ENCODE measurements at places on chromosomes 4 and X. TPM values are rescaled to one million over a fixed set of nuclear protein-coding genes. Genes with fewer than 3 reads are reported as not detected.

DCAF12L1 gene
- 0.27 TPM for total RNA-seq

TET2 gene
- total RNA-seq, result 23.3 TPM

TCEAL2 gene
- 2.4 TPM for total RNA-seq

EDNRA gene
- total RNA-seq, result 43.1 TPM

TRPC3 gene
- total RNA-seq, result 51.2 TPM

BRCC3 gene
- 7.6 TPM for total RNA-seq

ODAM gene
- total RNA-seq, result 24.6 TPM

RGN gene
- 5.7 TPM for total RNA-seq

RNF128 gene
- 0.18 TPM for total RNA-seq

- DNase-seq, result no peak
Measured at GRCh38 chrX:130719413-130719812, 183.6 kb downstream of the ENOX2 start.

DNA sequence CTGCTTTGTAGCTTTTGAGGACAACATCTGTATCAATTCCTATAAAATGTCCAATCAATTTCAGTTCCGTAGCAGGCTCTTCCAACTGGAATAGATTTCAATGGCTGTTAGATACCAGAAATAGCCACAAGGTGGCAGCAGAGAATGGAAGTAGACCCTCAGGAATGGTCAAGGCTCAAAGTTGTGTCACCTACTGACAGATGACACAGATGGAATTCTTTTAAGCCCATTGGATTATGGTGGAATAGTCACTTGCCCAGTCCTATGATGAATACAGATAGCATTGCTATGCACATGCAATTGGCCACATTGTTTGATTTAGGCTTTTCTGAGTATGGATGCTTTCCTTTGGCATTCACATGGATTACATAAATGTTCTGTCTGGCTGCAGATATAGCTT, 130.4 kb upstream of the RADX start:
- DNase-seq, result peak; percentile 49

DNA sequence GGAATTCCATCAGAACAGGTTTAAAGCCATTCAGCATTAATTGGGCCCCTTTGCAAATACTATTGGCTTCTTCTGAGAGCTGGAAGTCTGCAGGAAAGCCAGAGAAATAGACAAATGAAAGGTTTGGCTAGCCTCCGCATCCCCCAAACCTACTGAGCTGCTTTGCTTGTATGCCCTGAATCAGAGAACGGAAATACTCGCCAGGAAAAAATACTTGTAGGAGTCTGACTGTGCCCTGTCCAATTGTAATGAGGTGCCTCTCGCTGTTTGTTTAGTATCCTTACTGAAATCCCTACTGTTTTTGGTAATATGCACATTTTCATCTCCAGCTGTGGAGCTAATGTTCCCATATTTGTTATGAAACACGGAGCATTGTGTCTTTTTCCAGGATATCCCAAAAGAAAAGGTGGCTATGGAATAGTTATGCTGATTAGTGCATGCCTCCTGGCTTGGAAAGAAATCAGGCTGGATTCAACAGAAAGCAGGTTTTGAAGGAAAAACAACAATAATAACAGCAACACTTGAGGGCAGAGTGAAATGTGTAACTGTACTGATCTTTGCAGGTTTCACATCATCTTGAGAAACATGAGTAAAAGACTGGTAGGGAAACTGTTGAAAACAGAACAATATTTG, 50.7 kb upstream of the NLGN4X start:
- no peak for DNase-seq

DNA sequence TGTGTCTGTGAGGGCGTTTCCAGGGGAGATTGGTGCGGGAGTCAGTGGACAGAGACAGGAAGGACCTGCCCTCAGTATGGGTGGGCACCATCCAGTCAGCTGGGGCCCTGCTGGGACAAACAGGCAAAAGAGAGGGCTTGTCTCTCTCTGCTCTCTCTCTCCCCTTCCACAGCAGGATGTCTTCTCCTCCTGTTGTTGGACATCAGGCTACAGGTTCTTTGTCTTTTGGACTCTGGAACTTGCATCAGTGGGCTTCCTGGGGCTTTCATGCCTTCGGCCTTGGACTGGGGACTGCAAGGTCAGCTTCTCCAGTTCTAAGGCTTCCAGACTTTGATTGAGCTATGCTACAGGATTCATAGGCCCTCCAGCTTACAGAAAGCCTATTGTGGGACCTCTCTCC, 59.6 kb downstream of the ADGRA3 start:
- no peak for DNase-seq

DNA sequence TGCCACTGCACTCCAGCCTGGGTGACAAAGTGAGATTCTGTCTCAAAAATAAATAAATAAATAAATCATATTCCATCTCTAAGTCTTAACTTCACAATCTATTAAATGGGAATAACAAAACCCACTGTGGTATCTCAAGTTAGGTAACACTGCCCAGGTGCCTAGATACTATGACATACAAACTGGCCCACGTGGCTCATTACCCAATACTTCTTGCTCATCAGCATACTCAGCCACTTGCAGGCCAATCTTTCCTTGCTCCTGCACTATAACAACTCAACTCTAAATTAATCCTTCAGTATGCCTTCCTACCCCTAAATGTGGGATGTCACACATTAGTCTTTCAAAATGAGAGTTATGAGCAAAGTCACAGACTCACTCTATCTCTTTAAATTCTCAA, 230.1 kb downstream of the OPHN1 start:
- DNase-seq, result no peak

GRCh38 chr4:142493255-142494110, 352.6 kb downstream of the INPP4B start:
- peak; percentile 6 for DNase-seq

GRCh38 chr4:102322736-102323135, 22.5 kb downstream of the SLC39A8 start:
- DNase-seq, result no peak

- no peak for DNase-seq
Measured at GRCh38 chrX:41909068-41909467, 14.3 kb downstream of the CASK start.

DNA sequence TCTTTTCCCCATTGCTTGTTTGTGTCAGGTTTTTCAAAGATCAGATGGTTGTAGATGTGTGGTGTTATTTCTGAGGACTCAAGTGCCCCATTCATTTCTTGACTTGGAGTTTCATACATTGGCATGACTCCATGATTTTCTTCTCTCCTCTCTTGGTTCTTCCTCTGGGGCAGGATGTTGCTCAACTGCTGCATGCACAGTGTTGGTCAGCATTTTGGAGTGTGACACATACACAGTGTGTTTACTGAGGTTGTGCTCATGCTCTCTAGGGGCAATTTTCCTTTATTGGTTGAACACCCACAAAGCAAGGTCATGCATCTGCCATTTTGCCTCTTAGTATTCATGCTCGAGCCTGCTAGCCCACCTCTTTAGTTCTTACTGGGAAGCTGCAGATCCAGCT, 1993.8 kb downstream of the ARAP2 start:
- peak; percentile 74 for DNase-seq

Measured in cardiac muscle cell (in vitro differentiated cells and primary cell).